ENCODE measurements at places on chromosomes 3 and 15.

DNA sequence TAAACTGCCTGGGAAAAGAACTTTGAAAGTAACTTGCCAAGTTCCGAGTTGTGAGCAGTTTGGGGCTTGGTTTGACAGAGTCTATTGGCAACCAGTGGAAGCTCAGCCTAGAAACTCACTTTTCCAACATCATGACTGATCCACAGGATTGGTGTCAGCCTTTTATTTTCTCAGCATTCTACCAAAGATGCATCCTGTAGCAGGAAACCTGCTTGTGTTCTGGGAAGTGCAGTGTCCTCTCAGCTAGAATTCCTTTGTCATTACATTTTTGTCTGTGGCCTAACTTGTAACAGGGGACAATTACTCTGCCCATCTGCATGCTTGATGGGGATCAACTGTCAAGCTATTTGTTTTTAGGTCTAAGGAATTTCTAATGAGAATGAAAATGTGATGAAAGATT lies 116.7 kb upstream of the LMOD3 start:
- DNase-seq, result no peak

DNA sequence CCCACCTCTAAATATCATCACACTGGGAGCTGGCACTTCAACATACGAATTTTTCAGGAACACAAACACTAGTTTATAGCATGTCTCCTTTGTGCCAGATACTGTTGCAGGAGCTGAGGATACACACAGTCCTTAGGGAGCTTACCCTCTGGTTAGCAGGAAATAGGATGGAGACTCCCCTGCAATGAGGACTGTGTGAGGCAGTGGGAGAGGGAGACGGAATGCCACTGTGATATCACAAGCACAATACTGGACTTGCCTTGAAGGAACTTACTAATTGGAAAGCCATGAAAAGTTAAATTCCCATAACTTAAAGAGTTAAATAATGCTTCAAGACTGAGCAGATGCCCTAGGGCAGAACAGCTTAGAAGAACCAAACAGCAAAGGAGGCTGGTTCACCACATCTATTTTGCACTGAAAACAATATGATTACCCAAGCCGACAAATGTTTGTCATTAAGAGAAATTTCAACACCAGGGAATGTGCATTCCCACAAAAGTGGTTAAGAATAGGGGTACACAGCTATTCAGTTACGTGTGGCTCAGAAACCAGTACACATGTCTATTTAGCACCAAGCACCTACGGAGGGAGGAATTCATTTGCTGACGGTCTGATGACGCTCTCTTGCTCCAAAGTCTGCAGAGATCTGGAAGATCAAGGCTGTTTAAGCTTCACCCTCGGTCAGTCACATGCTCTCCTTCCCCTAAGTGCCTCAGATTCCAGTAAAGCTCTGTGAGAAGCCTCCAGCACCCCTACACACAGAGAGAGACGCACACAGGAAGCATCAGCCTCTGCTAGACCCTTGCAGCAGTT lies 5.2 kb downstream of the TBC1D2B start:
- peak; percentile 53 for DNase-seq

DNA sequence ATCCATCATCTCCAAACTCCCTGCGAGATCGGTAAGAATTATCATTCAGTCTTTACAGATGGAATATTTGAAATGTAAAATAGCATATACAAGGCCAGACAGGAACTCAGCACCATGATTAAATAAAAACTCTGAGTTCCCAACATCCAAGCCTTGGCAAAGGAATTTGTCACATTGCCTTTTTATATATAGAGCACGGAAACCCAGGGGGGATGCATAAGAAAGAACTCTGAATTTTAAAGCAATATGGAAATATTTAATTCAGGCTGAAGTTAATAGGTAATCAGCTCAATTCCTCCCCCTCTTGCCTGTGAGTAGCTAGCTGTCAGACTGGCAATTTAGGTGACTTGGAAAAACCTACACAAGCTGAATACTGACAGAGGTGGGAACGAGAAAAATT lies 217.9 kb upstream of the KCNMB2 start:
- DNase-seq, result no peak

GRCh38 chr3:33030246-33030645 lies 66.7 kb downstream of the GLB1 start:
- no peak for DNase-seq

DNA sequence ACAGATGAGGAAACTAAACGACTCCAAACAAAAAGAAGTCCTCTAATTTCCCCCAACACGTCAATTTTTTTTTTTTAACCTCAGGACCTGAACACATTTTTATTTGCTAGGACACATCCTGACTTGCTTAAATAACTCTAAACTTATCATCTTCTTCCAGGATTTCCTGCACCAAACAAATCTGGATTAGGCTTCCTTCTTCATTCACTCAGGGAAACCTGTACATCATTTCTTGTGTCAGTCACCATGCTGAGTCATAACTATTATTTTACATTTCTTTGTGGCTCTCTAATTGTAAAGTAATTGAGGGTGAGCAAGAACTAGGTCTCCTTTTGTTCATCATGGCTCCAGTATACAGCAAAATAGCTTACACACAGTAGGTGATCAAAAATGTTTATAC lies 433.4 kb upstream of the GBE1 start:
- DNase-seq, result no peak

GRCh38 chr3:32891365-32891764 lies 60.1 kb upstream of the CCR4 start:
- no peak for DNase-seq

- DNase-seq, result no peak
Measured at GRCh38 chr3:194586836-194587235, 46.4 kb downstream of the TMEM44 start.

DNA sequence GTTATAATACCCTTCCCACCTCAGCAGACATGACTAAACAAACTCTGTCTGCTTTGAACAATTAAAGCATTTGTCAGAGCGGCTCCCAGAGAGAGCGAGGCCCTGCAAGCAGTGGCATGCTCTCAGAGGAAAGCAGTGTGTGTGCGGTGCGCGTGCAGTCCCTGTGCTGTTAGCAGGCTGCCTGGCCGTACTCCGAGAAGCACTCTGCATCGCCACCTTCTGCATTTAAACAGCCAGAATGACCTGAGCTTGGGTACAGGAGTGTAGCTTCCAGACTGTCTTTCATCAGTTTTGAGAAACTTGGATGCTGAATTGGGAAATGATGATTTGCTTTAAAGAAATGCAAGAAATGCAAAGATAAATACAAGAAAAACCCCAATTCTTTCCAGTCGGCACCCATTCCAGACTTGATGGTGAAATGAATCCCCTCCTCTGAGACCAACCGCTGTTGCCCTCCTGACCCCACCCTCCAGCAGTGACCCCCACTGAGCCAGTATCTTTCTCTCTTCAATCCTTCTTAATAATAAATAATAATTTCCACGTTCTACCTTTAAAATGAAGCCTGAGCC lies 113.5 kb downstream of the VGLL4 start:
- no peak for DNase-seq

GRCh38 chr15:57503051-57503702 lies 88.5 kb upstream of the MYZAP start:
- no peak for DNase-seq

DNA sequence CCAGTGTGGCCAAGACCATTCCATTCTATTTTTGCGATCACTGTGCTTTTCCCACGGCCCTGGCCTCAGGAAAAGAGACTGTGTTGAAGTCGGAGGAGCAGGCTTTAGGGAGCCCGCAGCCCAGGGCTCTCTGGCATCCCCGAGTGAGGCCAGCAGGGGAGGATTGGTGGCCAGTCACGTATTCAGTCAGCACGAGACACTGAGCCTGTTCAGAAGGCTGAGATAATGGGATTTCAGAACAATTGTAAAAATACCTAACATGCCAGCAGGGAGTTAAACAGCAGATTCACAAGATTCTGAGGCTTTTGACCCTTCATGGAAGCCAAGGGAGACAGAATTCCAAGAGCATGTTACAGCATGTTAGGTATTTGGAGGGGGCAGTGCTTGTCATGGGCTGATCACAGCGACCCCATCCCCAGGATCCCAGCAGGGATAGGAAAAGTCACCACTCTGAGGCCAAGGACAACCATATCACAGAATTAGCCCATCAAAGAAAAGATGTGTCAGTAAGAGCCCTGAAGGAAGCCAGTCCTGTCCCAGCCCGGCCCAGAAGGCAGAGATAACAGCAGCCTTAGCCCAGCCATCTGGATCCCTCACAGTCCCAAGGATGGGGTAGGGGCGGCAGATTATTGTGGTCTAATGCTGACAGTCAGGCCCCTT lies 40.6 kb downstream of the AMOTL2 start:
- no peak for DNase-seq

DNA sequence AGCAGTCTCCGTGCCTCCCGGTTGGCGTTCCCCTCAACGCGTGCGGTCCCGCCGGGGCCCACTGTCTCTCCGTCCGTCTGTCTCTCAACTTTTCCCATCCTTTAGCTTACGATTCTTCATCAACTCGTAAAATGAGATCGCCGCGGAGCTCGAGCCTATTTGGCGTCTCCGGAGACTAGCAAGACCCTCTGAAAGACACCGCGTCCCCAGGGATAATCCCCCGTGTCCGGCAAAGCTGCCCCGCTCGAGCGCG lies 3.4 kb downstream of the GATA2 start:
- no peak for DNase-seq

GRCh38 chr15:56797720-56798275 lies 64.5 kb upstream of the ZNF280D start:
- DNase-seq, result no peak

DNA sequence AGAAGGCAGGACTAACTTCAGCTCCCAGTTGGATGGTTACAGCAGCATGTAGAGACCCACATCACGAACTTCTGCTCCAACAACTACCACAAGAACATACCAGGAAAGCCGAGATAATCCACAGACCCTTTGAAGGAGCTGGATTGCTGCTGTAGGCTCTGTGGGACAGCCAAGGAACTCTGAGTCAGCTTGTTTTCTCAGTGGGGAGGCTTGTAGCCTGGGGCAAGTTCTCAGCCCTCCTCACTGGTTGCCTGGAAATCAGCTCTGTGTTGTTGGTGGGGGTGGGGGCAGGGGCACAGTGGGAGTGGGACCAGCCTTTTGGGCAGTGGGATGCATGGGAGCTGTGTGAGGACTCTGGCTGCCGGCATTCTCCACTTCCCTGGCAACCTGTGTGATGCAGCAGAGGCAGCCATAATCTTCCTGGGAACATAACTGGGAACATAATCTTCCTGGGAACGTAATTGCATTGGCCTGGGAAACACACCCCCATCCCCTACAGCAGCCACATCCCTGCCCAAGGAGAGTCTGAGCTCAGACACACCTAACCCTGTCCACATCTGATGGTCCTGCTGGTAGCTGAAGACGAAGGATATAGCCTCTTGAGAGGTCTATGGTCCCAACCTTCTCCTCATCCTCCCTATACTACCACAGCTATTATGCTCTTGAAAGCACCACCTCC lies 153.1 kb downstream of the PEAK1 start:
- DNase-seq, result no peak

- DNase-seq, result no peak
Measured at GRCh38 chr3:153567556-153567955, 405.5 kb downstream of the RAP2B start.

- DNase-seq, result no peak
Measured at GRCh38 chr3:116971531-116971930, 262.0 kb downstream of the TUSC7 start.

DNA sequence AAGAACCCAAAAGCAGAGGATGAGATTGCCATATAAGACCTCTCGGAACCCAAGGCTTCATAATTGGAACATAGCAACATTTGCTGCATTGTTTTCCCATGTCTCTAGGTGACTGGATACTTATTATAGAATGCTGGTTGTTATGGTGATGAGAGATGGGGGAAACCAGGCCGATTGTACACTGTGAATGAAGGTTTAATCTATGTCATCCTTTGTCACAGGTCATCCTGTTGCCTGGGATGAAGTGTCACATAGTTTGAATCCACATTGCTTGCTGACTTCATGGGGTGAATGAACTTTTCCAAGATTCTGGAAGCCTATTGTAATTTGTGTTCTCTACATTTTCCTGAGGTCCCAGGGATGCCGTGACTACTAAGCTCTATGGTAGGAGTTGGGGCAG lies 41.8 kb downstream of the CLEC3B start:
- no peak for DNase-seq

DNA sequence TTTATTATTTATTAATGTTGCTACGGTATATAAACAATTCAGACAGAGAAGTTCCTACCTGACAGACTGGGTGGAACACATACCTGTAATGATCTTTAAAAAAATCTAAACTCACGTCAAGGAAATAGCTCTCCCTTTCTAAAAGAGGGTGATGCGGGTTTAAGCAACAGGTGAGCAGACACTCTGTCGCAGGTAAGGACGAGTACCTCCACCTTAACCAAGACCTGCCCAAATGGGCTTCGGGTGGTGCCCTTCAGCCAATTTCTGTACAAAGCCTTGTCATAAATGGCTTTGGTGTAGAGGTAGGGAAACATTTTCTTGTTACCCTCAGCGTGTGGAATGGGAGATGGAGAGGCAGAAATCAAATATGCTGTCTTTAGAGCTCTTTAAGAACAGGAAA lies 67.0 kb downstream of the CHSY1 start:
- DNase-seq, result no peak

GRCh38 chr3:198079771-198080520 lies 119.9 kb downstream of the LMLN start:
- no peak for DNase-seq

DNA sequence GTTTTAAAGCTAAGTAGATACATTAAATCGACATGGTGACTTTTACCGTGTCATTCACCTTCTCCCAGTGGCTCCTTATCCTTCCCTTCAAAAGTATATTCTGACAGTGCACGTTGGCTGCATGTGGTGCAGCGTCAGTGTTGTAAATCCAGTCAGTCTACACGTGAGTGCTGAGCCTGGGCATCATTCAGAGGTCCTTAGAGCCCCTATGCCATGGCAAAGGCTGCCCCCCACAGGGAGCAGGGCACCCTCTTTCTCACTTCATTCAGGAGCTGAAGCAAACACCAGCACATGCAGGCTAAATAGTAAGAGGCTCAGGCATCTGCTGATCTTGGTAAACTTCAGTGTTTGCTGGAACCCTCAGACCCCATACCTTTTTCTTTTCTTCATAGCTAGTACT lies 43.3 kb downstream of the RASGRP1 start:
- DNase-seq, result no peak

DNA sequence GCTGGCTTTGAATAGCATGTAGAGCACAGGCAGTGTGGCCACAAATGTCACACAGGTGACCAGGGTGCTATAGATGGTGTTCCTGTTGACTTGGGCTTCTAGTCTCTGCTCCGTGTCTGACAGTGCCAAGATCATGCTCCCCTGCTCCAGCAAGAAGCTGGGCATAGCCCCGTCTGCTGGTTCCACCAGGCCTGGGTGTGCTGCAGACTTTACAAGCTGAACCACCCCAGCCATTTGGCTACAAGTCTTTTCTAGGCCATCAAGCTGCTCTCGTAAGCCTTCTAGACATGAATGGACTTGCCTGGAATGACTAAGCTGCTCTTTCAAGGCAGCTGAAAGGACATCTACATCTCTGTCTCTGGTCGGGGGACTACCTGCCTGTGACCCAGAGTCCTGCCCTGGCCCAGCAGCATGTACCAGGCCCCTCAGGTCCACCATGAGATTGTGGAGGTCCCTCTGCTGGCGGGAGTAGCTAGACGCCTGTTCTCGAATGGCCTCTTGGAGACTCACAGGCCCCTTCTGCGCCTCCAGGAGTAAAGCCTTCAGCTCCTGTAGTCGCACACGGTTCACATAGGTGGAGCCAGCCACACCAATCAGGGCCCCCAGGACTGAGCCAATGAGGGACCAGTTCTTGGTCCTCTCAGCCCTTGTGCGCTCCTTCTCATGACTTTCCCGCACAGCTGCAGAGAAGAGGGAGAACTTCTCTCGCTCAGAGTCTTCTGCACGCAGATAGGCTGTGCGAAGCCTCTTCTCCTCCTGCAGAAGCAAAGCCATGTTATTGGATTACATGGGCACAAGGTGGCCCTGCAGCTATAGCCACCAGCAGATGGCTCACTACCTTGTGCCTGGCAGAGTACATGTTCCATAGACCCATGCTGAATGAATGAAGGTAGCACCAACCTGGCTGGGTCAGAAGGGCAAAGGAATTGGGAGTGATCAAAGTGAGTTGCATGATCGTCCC lies 2.8 kb upstream of the PLXNB1 start:
- peak; percentile 25 for DNase-seq
